ENCODE measurements at places on chromosomes 2 and 18.

- no peak for DNase-seq
These were observed 10.1 kb upstream of the SANBR start for GRCh38 chr2:61055557-61055956.

DNA sequence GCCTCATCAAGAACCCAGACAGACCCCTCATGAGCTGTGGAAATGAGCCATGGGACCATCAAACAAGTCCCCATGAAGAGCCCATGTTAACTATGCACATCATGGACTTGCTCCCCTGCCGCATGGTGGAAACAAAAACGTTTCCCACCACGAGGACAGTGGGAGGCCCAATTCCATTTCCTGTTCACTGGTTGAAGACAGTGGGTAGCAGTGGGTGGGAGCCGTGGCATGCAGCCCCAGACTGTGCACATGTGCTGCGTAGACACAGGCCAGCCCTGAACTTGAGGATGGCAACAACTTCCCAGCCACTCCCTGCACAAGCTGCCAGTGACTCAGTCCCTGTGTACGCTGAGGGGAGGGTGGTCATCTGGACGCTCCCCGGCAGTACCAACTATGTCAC is 108.4 kb upstream of the LMAN1 start:
- DNase-seq, result no peak

GRCh38 chr2:198698230-198698629 is 759.5 kb downstream of the SATB2 start:
- no peak for DNase-seq

DNA sequence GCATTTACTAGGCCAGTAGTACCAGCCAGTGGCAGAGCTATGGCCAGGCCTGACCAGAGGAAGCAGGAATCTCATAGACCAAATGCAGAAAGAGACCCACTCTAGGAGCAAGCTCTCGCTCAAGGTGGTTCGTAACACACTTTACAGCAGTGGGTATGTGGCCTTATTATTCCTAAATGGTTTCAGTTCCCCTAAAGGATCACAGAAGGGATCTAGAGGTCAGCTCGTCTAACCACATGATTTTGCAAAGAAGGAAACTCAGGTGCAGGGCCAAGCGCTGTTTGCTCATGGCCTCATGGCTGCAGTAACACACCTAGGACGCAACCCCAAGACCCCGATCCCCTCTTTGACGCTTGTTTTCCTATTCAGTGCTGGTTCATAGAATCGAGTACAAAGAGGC is 65.5 kb upstream of the ATG16L1 start:
- DNase-seq, result no peak

DNA sequence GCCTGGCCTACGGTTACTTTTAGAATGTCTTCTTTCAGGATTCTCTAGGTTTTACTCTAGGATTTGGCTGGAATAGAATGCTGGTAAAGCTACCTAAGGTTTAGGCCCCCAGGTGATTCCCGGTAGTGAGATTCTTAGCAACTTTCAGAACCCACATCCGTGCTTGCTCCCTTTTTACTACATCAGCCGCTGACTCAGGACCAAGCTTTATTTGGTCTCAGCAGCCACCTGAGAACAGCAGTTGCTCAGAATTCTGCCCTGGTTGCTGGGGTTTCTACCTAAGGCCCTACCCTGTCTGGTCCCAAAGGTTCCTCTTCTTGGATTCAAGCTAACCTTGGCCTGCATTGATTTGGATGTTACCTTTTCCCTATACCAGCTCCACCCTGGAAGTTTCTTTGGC is 36.1 kb upstream of the NDUFV2 start:
- DNase-seq, result no peak

DNA sequence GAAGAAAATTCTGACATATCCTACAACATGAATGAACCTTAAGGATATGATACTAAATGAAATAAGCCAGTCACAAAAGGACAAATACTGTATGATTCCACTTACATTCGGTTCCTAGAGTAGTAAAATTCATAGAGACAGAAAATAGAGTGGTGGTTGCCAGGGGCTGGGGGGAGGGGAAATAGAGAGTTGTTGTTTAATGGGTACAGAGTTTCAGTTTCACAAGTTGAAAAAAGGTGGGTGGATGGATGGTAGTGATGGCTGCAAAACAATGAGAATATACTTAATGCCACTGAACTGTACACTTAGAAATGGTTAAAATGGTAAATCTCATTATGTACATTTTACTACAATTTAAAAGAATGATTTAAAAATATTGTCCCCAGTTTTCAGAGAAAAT is 53.3 kb upstream of the NFU1 start:
- peak; percentile 4 for DNase-seq

DNA sequence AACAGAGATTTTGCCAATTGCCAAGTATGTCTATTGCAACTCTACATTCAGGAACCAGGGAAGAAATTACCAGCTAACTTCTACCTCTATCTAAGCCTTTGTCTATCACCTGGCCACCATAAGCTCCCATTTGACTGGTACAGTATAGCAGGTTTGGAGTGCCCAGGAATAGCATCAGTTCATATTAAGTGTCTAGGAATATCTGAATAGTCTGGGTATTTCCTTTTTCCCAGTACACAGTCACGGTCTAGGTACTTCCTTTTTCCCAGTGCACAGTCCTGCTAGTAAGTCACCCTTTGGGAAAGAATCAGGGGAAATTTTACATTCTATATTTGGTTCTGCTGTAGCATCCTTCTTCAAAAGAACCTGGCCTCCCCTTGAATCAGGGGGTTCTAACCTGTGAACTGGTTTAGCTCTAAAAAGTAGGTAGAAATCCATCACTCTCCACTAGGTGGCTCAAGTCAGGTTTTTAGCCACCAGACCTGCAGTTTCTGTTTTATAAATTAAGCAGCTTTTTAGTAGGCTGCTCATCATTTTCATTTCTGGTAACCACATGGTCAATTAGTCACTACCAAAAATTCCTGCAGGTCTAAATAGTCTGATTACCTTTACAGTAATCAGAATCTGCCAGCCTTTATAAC is 49.3 kb upstream of the DNAJC10 start:
- DNase-seq, result no peak

DNA sequence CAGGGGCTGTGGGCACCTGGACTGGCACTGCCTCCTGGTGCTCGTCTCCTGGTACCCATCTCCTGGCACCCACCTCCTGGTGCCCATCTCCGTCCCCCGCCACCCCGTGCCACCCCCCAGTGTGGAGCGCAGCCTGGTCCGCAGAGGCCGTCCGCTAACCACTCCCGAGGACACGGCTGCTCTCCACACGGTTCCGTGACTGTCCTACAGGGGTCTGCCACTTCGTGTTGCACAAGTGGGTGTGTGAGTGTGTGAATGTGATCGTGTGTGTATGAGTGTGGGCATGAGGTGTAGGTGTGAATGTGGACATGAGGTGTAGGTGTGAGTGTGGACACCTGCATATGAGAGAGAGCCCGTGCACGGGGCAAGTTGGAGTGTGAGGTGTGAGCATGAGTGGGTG is 119.4 kb upstream of the HS6ST1 start:
- DNase-seq, result no peak

GRCh38 chr2:48016225-48017019 is 110.1 kb upstream of the FBXO11 start:
- DNase-seq, result no peak

- DNase-seq, result no peak
These were observed 663.1 kb downstream of the XIRP2 start for GRCh38 chr2:167551416-167551815.

DNA sequence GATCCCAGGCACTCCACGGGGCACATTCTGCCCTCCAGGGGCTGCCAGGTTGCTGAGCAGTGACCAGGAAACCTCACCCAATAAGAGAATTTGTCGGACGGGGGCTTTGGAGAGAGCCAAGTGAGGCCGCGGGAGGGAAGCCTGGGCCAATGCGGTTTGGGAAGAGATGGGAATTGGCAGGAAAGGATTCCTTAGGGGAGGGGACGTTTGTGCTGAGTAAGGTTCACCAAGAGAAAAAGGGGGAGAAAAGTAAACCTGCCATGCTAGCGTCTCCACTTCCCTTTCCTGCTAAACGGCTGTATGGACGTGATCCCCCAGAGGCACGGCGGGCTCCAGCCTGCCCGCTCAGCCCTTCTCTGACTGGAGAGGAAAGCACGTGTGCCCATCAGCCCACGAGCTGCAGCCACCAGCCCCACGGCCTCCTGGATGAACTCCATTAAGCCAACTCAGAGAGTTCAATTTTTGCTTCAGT is 194.4 kb upstream of the ID2 start:
- DNase-seq, result no peak

DNA sequence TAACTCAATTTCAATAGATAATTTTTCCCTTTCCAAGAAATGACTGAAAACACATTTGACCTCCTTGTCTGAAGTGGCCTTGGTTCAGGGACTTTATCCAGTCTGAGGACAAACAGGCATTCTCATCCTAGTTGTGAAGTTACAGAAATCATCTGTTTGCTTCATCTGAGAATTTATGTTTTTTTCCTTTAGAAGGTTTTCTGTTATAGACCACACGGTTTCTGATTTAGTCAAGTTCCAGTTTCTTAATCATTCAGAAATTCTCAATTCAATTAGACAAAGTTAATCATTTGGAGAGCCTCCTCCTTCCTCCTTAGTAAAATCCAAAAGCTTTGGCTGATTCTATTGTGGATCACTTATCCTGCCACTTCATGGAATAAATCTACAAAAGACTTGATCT is 60.9 kb downstream of the ICOS start:
- no peak for DNase-seq

DNA sequence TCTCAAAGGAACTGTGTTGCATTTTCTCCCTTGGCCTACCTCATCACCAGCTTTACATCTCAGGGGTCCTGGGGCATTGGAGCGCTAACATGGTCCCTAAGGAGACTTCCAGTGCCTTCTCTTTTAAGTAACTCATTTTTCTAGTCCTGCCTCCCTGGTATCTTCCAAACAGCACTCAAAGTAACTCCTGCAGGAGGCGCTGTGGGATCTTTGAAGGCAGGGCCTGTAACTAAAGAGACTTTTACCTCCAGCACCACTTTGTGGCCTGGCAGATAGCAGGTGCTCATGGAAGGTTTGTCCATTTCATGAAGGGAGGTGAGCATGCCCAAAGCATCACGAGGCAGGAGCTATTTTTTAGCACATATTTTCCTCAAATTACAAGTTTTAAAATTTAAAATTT is 411.0 kb upstream of the GYPC start:
- DNase-seq, result no peak

- no peak for DNase-seq
These were observed at the start of gene TNFAIP6 for GRCh38 chr2:151357359-151357758. TNFAIP6 (plus strand) TSS chr2:151357592; CDS start chr2:151357667, 75 bp downstream.

DNA sequence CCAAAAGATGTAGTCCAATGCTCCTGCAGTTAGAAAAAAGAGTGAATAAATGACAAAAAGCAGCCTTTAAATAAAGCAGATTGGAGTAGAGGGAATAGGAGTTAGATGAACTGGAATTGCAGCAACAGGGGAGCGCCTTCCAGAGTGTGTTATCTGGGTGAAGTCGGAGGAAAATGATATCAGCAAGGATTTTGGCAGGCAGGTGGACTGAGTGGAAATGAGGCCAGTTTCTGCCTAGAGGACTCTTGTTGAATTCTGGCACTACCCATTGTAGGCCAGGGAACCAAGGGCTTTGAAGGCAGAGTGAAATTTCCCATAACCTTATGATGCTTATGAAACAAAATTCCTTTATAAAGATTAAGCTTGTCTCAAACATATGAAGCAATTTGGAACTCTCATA is 59.8 kb downstream of the AKAIN1 start:
- no peak for DNase-seq

DNA sequence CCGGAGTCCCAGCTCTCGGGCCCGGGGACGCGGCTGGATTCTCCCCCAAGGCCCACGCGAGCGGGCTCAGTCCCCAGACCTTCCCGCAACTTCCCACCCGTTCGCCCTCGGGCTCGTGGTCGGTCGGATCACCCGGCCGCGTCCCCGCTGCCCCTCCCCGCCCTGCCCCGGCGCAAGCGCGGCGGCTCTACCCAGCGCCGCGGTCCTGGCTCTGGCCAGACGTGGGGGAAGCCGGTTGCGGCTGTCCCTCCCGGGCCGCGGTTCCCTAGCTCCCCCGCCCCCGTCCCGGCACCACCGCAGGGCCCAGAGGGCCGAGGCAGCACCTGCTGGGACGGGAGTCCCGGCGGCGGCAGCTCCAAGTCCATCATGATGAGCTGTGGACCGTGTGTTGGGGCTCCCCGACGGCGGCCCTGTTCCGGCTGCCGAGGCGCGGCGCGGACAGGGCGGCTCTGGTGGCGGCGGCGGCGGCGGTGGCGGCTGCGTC is 276 bp downstream of the NFE2L2 start:
- no peak for DNase-seq

DNA sequence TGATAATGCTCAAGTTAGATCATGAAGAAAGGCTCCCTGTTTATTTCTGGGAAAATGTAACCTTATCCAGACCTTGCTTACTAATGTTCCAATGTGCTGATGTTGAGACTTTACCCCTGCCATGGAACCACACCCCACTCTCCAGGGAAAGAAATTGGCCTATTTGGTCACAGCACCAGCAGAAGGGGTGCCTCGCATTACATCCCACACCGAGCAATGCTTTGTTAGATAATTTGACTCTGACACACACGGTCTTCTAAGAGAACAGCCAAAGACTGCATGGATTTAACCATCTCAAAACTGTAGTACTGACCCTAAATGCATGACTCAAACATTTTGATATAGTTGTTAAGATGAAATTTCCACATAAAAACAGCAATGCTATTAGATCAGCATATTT is 152.1 kb upstream of the CCDC150 start:
- no peak for DNase-seq

- no peak for DNase-seq
These were observed 551.7 kb downstream of the RNF144A start for GRCh38 chr2:7468955-7469354.

- no peak for DNase-seq
These were observed 7.5 kb upstream of the CCDC195 start for GRCh38 chr2:224723586-224724217.

DNA sequence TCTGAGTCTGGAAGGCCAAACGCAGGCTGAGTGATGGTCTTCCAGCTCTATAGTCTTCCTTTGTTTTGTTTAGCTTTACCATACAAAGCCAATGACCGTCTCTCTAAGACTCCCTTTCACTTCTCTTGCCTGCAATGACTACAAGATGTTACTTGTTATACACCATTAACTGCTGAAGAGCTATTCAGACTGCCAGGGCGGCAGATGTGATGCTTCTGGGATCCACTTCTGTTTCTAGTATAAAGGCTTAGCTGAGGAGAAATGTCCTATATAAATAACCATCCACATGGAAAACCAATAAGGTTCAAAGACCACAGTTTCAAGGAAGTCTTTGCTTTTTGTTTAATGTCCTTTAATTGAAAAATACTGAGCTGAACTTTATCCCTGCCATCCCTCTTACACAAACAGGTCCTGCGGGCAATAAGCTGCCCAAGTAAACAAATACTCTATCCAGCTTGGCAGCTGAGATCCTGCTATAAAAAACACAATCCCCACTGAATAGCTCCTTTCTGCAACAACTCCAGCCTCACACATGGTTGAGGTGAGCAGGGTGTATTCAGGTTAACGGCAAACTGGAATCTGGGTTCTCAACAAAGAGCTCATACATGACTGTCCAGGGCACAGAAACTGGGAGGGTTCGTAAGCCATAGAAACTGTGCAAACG is 124.6 kb downstream of the VIT start:
- DNase-seq, result no peak

DNA sequence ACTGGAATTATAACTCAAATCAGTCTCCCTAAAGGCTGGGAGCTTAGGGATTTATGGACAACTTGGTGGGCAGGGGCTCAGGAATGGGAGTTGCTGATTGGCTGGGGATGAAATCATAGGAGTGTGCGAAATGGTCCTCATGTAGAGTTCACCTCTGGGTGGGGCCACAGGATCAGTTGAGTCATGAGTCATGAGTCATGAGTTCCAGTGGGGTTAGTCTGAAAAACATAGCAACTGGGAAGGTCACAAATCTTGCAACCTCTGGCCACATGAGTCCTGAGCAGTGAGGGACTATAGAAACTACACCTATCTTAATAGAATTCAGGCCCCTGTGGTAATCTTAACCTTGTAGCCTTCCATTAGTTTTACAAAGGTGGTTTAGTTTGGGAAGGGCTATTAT is 383.3 kb downstream of the RBM43 start:
- DNase-seq, result no peak
